Naive thymus-derived CD4-positive, alpha-beta T cell (primary cell): ENCODE measurements at places on chromosomes 5 and 9.

GRCh38 chr5:179051784-179052183 is 8.4 kb upstream of the ZNF354C start:
- DNase-seq = no peak

- DNase-seq = no peak
Observed at GRCh38 chr9:132233138-132233537, 71.3 kb downstream of the NTNG2 start.

GRCh38 chr5:139686706-139687441 is 38.7 kb downstream of the CXXC5 start:
- DNase-seq = no peak

- no peak for DNase-seq
Observed at GRCh38 chr5:138468966-138469539, 3.8 kb downstream of the EGR1 start.

DNA sequence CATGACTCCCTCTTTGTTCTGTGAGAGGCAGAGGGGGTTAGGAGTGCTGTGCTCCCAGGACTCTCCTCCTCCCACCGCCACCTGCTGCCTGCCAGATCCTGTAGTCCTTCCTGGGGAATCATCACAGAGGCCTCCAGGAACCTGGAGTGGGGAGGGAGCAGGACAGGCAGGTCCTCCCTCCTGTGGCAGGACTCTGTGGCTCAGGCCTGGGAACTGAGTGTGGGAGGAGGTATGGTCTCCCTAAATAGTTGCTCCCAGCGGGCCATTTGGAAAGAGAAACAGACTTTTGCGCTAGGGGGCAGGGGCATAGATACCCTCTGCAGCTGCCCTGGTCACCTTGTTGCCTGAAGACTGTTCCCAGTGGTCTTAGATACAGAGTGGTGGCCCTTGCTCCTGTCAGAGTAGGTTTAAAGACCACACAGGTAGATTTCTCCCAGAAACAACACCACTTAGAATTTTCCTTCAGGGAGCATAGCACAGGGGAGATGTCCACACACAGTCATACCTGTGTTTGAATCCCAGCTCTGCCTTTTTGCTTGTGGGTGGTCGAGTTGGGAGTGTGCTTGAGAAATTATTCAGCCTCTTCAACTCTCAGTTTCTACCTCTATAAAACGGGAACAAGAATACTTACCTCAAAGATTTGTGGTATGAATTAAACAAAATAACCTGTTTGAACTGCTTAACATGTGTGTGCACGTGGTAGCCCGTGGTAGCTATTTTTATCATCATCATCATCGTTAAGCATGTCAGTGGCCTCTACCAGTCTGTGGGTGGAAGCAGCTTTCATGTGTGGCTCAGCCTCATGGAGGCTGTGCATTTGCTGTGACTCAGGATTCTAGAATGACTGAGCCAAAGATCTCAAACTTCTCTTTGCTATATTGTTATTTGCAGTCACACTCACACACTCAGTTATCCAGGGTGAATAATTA is 55.8 kb downstream of the SLC22A5 start:
- peak; percentile 56 for DNase-seq

GRCh38 chr5:124668353-124669299 is 77.8 kb downstream of the ZNF608 start:
- no peak for DNase-seq

- DNase-seq = no peak
Observed at GRCh38 chr5:38468978-38469706, 87.3 kb downstream of the LIFR start.
